Stimulated activated CD8-positive, alpha-beta memory T cell treated with anti-CD3 and anti-CD28 coated beads, Interleukin-2, amount 100 ng/mL, for 48 hours (primary cell): ENCODE measurements at places on chromosomes 5 and 9.

DNA sequence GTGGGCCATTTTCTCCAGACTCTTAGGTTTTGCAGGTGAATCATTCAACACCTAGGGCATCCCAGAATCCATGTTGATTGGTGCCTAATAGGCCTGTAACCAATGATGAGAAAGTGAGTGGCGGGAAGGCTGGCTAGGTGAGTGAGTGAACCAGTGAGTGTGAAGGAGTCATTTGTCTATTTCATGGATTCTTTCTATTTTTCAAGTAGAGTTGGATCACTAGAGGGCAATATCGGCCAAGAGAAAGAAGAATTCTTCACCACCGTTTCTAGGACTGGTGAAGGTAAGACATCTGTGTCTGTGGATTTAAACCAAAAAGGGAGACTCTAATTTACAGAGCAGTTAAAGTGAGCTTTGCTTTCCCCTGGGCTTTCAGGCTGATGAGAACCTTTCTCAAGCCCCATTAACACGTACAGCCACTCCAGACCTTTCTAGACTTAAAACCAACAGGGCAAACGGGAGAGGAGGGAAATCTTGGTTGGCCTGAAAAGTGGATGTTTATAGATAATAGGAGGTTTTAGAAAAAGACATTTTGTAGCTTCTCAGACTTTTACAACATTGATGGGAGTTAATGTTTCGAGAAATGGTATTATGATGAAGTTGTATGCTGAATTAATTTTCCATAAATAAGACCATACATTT is 114.3 kb upstream of the IL12B start:
- DNase-seq: no peak

DNA sequence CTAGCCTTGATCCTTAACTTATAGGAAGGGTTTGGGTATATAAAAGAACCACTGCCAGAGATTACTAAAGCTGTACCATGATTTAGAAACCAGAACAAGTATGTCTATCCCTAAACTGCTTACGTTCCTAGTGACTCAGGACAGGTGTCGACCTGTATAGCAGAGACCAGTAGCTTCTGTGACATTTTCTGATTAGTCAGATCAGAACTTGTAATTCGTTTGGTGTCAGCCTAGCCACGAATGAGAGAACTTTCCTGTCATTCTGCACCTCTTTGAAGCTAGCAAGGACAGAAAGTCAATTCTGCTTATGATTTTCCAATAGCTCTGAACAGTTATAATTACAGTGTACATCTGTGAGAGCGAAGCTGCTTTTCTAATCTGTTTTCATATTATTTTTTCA is 39.5 kb downstream of the PRKACG start:
- no peak for DNase-seq

- no peak for DNase-seq
Observed at GRCh38 chr5:173869316-173869715, 18.8 kb upstream of the CPEB4 start.

DNA sequence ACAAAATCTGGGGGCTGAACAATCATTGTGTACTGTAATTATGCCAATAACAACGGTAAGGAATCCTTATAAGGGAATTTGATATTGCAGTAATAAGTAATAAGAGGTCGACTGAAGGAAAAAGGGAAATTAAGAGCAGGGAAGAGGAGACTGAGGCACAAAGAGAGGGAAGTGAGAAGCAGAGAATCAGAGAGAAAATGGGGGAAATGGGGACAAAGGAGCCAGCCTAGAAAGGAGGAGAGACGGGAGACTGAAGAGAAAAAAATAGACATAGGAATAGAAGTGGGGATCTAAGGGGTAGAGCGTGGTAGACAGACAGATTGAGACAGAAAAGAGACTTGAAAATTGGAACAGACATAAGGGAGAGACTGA is 518 bp upstream of the ZNF300 start:
- no peak for DNase-seq

- no peak for DNase-seq
Observed at GRCh38 chr5:84181093-84181492, 203.6 kb downstream of the EDIL3 start.

DNA sequence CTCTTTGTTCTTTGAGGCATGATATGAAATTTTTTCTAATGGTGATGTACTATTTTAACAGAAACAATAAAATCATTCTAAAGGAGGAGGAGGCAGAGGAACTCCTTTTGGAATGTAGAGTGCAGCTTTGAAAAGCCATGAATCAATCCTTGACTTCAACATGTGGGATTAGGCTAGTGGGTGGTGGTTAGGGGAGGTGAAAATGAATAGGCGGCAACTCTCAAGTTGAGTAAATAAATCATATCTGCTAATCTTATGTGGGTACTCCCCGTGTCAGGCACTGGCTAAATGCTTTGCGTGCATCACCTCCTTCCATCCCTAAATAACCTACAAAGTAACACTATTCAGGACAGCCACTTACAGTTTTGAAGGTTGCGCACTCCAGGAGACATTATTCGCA is 35.1 kb downstream of the FAM81B start:
- DNase-seq: no peak

DNA sequence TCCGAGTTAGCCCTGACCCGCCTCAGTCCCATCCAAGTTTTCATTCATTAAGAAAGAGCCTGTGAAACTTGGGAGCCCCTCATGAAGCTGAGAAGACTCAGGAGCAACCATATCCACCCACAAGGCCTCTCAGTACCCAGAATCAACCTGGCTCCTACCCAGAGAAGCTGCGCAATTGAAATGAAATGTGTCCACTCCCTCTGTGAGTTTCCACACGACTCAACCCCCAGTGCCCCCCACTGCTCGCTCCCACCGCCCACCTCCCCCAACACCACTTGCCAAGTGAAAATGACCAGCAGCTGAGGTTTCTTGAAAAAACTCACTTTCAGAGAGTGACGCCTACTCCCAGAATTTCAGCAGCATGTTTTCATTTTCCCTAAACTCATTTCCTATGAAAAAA is 104.6 kb downstream of the CDK5RAP2 start:
- no peak for DNase-seq

- DNase-seq: no peak
Observed at GRCh38 chr5:10434392-10434791, 7.3 kb upstream of the ROPN1L start.

- no peak for DNase-seq
Observed at GRCh38 chr5:15564957-15565356, 65.0 kb downstream of the FBXL7 start.

GRCh38 chr9:135962696-135963307 is 1.6 kb upstream of the UBAC1 start:
- no peak for DNase-seq

GRCh38 chr5:10291692-10292339 is 15.9 kb downstream of the CMBL start:
- no peak for DNase-seq

DNA sequence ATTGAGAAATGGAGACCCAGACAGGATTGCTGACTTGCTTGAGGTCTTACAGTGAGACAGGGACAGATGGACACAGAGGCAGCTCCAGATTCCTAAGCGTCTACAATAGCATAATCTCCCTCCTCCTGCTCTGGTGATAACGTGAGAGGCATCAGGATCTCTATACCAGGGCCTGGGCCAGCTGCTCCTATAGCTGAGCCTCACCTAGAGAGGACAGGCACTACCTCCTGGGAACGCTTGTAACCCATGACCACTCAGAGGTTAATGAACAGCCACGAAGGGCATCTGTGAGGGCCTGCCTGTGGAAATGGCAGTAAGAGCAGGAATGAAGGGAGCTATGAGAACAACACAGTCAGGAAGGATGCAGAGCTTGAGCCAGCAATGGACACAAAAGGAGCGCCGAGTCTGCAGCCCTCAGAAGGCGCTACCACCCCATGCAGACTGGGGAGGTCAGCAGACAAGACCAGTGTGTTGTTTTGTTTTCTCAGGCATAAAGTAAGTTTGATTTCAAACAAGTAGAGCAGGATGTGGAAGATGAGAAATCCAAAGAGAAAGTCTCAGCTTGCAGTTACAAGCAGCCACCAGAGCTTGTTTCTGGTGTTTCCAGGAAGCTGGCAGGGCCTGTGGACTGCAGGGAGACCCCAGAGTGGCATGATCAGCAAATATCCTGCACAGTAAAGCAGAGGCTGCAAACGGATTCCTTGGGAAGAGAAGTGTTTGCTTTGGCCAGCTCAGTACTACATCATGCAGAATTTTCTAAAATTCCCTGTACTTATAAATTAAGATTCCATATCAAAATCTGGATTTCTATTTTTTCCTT is 17.4 kb downstream of the ANKS6 start:
- no peak for DNase-seq

- DNase-seq: no peak
Observed at GRCh38 chr5:157449011-157449723, 10.8 kb upstream of the NIPAL4 start.

DNA sequence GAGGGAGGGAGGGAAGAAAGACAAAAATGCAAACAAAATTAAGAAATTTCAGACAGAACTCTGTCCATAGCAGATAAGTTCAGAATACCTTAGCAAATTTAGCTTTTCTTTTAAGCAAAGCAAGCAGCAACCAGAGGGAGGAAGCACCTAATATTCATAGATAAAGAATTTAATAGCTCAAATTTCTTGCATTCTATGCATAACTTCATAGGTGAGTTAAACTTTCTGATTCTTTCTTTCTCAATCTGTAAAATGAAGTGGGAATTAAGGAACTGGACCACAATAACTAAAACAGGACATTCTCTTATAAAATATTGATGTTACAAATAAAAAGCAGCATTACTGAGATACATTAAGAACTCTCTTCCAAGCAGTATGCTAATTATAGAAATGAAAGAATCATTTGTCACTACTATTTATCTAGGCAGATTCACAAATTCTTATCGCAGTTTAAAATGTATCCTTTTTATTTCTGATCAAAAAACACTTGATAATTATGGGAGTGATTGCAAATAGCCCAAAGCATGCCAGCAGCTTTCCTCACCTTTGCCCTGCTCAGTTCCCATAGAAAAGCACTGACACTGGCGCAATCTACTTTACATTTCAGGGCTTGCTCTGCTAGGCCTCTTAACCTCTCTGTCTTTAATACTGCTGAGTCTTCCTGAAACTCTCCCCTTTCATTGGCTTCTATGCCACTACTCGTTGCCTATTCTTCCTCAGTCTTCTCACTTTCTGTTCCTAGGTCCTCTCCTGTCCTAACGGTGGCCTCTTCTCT is 341.8 kb downstream of the PIK3R1 start:
- no peak for DNase-seq

- no peak for DNase-seq
Observed at GRCh38 chr5:78805474-78806124, 157.0 kb upstream of the LHFPL2 start.

DNA sequence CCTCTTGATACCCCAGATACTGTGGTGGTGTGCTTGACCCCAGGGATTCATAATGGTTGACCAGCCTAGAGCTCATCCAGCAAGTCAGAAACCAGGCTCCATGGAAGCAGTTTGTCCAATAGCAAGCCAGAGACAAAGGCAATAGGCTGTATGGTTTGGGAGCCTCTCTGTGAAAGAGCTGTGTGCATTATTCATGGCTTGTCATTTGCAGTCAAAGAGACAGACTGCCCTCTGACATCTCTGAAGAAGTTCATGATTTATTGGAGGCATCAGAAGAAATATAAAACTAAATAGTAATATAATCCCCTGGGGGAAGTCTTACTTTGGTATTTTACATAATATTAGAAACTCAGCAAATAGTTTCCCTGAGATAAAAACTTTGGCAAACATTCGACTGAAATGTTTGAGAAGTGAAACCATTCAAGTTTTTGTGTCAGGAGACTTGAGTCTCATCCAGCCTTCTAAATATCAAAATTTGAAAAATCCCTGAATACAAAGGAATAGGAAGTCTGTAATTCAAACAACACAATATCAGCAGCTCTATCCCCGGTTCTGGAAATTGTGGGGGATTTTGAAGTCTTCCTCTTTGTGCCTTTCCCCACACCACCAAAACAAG is 250.3 kb downstream of the ZSWIM6 start:
- no peak for DNase-seq

- no peak for DNase-seq
Observed at GRCh38 chr5:179820127-179820482, 600 bp upstream of the SQSTM1 start.

DNA sequence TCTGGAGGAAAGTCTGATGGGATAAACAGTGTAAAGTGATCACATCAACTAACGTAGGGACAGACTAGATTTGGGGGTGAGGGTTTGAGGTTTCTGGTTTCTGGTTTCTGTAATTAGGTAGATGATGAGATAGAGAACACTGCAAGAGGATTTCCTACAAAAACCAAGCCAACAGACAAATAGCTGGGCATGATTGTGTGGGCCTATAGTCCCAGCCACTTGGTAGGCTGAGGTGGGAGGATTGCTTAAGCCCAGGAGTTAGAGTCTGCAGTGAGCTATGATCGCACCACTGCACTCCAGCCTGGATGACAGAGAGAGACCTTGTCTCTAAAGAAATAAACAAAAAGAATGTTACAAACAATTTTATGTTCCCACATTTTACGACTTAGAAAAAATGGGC is 34.4 kb upstream of the RNU6ATAC start:
- no peak for DNase-seq

GRCh38 chr9:114433720-114434255 is 46.0 kb upstream of the AKNA start:
- DNase-seq: no peak

- no peak for DNase-seq
Observed at GRCh38 chr5:135533794-135534193, 2.0 kb downstream of the NEUROG1 start.

GRCh38 chr9:71796100-71796767 is 27.9 kb upstream of the CEMIP2 start:
- DNase-seq: no peak

DNA sequence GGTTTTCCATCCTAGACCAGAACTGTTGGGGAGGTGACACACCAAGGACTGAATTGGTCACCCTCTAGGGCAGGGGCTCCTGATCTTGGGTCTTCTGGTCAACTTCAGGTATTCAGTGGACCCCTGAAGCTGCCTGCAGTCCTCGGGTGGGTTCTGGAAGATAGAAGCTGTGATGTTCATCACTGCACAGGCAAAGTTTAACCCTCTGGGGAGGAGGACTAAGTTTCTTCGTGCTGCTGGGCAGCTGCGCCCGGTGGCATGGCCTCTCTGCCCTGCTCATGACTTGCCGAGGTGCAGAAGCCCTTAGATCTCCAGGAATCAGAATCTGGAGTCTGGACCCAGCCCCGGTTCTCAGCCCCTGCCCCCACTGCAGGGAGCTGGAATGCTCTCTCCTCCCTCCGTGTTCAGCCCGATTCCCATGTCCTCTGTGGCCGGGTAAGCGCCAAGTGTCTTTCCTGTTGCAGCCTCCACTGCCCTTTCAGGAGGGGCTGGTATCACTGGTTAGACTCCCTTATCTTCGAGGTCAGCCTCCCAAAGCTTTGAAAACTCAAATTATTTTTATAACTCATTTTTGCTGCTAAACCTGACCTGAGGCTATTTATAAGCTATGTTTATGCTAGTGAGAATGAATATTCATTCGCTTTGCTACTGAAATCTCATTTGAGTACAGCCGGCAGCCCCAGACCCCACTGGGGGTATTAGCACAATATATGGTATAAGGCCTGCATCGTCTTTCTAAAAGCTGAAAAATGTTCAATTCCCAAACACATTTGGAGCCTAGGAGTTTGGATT is 1.7 kb downstream of the LAMC3 start:
- DNase-seq: no peak

DNA sequence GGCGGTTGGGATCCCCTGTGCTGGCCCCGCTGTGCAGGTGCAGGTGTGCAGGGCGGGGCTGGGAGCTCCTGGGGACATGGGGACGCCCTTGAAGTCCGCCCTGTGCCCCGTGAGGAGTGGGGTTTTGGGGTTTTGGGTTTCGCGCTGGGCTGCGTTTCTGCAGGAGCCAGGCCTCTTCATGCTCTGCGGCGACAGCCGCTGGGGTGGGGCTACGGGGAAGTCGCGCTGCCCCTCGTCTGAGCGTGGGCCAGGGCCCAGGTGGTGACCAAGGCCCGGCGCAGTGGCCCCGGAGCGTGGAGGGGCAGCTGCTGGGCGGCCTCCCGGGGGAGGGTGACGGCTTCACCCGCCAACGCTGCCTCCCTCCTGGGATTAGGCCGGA is 47.8 kb upstream of the IRX4 start:
- no peak for DNase-seq

- DNase-seq: no peak
Observed at GRCh38 chr9:75128535-75128934, 40.2 kb downstream of the OSTF1 start.
